CD4-positive, alpha-beta T cell treated with Interleukin-2 at 100 ng/mL for 4 hours (primary cell): ENCODE measurements at places on chromosomes 11 and 22.
A peak's percentile ranks its signal among the peaks of the same experiment; 100 is the strongest.

DNA sequence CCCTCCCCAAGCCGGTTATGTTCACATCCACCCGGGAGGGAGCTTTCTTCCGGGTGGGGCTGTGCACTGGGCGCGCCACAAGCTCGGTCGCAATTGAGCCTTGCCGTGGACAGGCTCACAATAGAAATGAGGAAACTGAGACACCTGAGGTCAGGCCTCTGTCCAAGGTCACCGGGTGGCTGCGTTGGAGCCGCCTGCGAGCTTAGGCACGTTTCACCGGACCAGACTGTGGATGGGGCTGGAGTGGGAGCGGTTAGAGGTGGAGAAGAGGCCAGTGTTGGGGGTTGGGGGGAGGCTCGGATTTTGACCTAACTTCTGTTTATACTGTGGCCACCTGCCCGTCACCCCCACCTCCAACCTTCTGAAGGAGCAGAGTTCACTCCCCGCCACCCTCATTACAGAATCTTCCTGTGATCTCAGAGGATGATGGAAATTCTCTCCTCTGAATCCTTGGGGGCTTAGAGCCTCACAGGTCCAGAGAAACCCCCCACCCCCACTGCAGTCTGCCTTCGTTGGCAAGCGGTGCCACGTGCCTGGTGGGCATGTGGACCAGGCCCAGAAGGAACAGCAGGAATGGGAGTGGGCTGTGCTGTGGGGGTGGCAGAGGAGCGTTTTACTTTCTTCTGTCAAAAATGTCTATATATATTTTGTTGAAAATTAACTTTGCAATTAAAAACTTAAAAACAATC, 631 bp upstream of the NPTXR start:
- no peak for DNase-seq

DNA sequence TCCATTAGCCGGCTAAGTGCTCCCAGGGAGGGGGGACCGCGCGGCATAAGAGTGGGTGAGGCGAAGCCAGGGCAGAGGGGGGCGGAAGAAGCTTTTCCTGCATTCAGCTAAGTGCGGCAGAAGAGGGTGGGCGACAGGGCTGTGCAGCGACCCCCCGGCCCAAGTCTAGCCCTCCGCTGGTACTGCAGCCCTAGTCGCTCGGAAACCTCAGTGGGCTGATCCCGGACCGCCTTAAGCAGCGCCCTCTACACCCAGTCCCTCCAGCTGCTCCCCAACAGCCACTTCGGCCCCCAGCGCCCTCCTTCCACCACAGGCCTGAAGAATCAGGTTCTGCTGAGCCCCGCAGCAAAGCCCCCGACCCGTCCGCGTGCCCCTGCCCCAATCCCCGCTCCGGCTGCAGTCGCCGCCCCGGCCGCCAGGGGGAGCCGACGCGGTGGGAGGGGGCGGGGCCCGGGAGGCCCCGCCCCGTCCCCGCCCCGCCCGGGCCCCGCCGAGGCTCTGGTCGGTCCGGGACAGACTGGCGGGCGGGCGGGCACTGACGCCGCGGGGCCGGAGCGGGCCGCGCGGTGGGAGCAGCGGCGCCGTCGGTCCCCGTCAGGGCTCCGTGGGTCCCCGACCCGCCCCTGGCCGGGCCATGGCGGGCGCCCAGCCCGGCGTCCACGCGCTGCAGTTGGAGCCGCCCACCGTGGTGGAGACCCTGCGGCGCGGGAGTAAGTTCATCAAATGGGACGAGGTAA, at the start of gene PLCB3:
PLCB3 (plus strand) TSS at position 515 of the 737 bp plus-strand sequence; CDS start at position 635, 120 bp downstream.
- DNase-seq, result peak; percentile 60

- no peak for DNase-seq
Measured at GRCh38 chr11:125990244-125990643, 44.4 kb downstream of the VSIG10L2 start.

- no peak for DNase-seq
Measured at GRCh38 chr11:113411536-113411935, 24.0 kb downstream of the ANKK1 start.

GRCh38 chr22:41481925-41482318, 13.0 kb downstream of the ACO2 start:
- DNase-seq, result no peak

- DNase-seq, result no peak
Measured at GRCh38 chr22:45842291-45842991, 134.5 kb downstream of the WNT7B start.

GRCh38 chr11:68036717-68037239, 2.0 kb upstream of the TCIRG1 start:
- peak; percentile 35 for DNase-seq

GRCh38 chr11:94948070-94948617, 25.2 kb downstream of the CWC15 start:
- no peak for DNase-seq

GRCh38 chr11:87523276-87523675, 485.5 kb downstream of the TMEM135 start:
- no peak for DNase-seq

- DNase-seq, result no peak
Measured at GRCh38 chr11:66330931-66331330, 5.3 kb downstream of the RIN1 start.

- no peak for DNase-seq
Measured at GRCh38 chr22:24008022-24008283, 2.7 kb upstream of the GSTT4 start.

DNA sequence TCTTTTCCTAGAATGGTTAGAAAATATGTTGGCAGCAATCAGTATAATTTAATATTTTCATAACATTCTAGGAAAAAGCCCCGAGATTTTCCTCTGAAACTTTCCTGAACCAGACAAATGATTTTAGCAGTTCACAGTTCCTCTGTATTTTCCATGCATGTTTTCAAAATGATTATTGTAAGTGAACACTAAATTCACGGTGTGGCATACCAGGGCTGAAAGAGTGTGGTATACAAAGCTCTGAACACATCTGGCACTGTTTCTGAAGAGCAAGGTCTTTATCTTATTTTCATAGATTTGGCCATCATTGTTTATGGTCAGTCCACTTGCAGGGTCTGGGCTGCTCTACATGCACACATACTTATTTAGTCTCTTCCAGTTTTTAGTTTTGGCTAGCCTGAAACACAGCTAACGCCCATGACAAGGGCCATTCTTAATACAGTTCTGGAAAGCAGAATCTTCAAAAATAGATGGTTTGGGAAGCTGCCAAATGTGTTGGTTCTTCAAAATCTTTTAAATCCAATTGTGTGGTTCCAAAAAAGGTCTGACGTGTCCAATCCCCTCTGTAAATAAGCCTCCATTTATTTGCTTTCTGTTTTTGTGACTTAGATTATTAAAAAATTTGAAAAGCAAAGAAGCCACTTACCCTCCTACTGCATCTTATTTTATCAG, 7.9 kb upstream of the GAB2 start:
- DNase-seq, result no peak

GRCh38 chr22:27844656-27845591, 43.4 kb upstream of the MN1 start:
- DNase-seq, result no peak

DNA sequence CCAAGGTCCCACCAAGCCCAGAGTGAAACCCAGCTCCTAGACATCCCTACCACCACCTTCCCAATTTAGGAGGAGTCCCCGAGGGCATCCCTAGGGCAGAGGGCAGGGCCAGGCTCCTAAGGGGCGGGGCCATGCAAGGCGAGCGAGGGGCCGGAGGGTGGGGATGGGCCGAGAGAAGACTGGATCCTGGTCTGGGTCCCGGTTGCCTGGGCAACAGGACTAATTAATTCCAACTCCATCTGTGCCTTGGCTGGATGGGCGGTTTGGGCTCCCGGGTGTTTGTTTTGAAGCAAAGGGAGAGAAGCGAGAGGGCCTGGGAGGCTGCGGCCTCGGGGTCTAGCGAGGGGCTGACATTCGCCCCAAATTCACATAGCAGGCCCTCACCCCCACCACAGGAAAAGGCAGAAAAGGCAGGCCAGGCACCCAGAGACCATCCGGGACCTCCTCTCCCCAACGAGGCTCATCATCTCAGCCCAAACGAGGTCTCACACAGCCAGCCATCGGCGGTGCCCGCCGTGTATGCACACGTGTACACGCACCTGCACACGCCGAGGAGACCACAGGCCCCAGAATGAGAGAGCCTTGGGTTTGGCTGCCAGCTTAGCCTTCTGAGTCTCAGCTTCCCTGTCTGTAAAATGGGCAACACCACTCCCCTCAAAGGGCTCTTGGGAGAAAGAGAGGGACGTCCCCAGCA, 23.9 kb downstream of the ELFN2 start:
- no peak for DNase-seq

GRCh38 chr11:31484497-31484896, 24.9 kb downstream of the IMMP1L start:
- no peak for DNase-seq

DNA sequence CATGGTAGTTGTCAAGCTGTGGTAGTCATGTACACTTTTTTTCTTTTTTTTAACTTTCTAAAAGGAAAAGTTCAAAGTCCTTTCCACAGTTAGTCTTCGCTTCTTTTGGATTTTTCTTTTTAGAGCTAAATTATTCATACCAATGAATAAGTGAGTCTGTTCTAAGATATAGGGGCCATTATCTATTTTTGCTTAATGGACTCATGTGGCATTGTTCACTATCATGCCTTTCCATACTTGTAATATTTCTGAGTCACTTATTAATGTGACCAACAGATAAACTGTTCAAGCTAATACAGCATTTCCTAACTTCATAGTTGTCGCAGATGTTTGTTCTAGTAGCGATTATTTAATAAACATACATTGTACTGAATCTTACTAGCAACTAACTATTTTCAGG, 8.0 kb upstream of the B3GNT6 start:
- DNase-seq, result no peak

DNA sequence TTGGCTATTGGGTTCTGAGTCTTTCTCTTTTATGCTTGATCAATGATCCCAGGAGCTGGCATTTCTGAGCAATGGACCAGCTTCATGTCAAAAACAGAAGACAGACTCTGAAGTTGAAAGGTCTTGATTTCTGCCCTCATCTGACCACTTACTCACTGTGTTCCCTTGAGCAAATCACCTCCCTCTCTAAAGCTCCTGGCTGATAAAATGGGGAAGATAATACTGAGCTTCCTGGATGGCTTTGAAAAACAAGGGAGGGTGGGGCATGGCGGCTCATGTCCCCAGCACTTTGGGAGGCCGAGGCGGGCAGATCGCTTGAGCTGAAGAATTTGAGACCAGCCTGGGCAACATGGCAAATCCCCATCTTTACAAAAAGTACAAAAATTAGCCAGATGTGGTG, 6.4 kb downstream of the FAM83F start:
- no peak for DNase-seq

DNA sequence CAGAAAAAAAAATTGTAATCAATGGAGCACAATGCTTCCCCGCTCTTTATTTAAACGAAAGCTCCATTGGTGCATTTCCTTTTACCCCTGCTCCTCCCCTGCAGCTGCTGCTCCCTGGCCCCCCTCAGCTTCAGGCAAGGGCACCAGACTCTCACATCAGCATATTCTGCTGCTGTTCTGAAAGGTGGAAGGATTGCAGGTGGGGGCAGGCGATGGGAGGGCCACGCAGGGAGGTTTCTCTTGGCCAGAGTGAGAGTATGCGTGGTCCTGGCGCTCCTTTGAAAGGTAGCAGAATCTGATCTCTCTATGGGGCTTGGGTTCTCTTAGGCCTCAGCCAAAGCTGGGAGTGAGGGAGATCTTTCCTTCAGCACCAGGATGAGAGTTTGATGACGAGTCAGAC, 240.9 kb upstream of the CADM1 start:
- DNase-seq, result no peak

DNA sequence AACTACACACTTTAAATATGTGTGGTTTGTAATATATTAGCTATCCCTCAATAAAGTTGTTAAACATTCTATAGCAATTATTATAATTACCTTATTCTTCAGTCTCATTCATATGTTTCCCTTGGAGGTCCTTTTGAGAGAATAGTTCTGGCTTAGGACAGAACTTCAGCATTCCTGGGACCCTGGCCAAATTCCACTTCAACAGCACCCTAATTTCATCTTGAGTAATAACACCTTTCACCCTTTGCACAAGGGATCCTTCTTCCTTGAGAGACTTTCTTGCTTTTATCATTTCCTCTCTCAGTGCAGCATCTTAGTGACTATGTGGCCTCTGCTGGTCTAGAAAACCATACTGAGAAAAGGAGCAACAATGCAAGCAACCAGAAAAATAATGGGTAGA, 255.9 kb downstream of the C11orf87 start:
- no peak for DNase-seq

GRCh38 chr11:32821517-32821916, 8.2 kb upstream of the PRRG4 start:
- no peak for DNase-seq

DNA sequence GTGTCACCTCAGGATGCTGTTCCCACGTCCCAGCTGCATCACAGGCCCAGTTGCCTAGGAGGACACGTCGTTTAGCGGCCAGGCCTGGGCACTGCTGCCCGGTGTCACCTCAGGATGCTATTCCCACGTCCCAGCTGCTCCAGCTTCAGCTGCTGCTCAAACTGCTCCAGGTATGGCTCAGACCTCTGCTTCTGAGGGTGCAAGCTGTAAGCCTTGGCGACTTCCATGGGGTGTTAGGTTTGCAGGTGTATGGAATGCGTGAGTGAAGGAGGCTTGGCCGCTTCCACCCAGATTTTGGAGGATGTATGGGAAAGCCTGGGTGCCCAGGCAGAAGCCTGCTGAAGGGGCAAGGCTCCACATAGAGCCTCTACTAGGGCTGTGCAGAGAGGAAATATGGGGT, 205.3 kb upstream of the B3GAT1 start:
- no peak for DNase-seq

- DNase-seq, result no peak
Measured at GRCh38 chr11:124832571-124832970, 32.4 kb upstream of the MSANTD2 start.

DNA sequence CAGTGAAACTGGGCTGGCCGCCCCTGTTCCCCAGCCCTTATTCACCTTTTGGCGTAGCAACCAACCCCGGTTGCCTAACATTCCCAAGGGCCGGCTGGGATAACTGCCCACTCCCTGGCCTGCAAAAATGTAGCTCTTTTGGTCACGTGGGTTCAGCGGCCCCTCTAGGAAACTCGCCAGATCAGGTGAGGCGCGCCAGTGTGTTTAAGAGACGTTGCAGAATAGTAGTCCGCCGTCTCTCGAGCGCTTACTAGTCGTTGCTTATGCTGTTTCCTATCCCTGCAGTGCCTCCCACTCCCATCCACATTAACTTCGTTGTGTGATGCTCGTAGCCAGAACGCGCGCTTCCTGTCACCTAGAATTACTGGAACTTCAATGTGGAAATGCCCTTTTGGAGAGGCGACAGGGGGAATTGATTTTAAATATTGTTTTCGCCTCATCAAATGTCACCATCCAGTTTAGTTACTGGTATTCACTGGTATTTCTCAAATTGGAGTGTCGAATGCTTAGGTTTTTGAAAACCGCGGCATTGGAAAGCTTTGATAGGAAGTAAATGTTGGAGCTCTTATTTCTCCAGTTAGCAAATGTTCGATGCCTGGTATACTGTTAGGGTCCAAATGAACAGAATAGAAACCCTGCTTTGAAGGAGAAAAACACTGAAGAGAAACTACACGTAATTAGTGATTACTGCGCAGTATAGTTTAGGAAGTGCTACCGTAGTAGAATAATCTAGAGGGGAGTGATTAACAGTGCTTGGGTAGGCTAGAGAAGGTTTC, 823 bp downstream of the CEP57 start:
- peak; percentile 44 for DNase-seq

- DNase-seq, result no peak
Measured at GRCh38 chr11:79471071-79471844, 30.4 kb upstream of the TENM4 start.

GRCh38 chr11:88188251-88188931, 13.1 kb upstream of the RAB38 start:
- no peak for DNase-seq
